HTR-8/SVneo (cell line): ENCODE measurements at places on chromosomes 7 and 10.
A peak's percentile ranks its signal among the peaks of the same experiment; 100 is the strongest.

- no peak for DNase-seq
Measured at GRCh38 chr7:147570390-147570789, 1020.2 kb upstream of the C7orf33 start.

DNA sequence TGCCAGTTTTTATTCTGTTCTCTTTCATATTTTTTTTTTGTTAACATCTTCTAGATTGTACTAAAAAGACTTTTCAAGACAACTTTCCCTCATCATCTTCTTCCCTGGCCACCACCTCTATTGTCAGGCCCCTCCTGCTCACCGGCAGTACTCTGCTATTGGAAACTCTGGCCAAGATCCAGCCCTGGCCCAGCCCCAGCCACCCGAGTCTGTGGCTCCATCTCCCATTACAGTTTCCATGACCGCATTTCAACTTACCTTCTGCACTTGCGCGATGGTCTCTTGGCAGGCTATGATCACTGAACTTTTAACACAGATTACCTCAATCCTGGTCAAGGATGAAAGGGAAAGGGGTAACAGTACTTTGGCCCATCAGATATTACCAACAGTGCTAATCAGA is 137.7 kb upstream of the POM121L12 start:
- DNase-seq, result no peak

- peak; percentile 24 for DNase-seq
Measured at GRCh38 chr7:17633067-17633466, 307.2 kb downstream of the SNX13 start.

DNA sequence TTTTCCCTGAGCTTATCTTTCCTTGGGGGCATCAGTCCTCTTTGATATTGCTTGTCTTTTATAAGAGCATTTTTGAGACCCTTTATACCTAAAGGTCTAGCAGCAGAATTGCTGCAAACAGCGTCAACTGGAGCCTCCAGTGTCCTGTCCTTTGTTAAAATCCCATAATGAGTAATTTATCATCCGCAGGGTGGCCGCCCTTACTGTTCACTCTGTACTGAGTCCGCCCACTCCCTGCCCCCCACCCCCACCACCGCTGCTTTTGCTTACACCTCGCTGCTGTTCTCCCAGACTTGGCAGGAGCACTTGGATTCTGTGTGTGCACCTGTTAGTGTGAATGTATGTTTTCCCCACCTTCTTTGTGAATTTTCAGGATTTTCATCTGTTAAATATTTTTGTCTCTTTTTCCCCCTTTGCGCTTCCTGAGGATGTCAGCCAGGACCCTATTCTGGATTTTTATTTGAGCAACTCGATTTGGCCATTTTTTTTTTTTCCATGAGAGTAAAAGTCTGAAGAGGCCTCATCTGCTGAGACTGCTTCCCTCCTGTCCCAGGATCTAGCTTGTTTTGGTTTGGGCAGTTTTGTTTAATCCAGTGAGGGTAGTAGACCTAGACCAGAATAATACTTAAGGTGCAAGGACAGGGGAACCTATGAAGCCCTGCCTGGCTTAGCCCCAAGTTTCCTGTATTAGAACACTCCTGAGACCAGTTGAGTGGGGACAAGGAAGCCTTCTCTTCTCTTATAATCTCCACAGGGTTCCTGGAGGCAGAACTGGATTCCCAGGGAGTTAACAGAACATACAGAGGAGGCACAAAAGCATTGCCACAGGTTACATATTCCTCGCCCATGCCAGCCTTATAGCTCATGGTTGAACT is 8.2 kb downstream of the AGFG2 start:
- no peak for DNase-seq

DNA sequence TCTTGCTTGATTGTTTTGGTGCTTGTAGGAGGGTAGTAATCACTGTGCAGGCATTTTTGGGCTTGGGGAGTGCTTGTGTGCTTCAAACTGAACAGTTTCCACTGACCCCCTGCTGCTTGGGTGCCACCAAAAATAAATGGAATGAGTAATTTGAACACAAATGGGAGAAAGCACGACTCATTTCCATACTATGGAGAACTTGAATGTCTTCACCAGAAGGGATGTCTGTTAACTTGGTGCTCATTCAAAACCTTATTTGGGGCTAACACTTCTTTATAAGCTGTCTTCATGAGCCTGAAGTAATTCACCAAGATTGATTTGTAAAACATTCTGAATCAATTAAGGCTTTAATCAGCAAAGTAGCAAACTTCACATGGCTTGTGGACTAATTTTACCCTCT is 560.3 kb downstream of the SDK1 start:
- DNase-seq, result no peak

- no peak for DNase-seq
Measured at GRCh38 chr7:51545131-51545530, 228.5 kb upstream of the COBL start.

DNA sequence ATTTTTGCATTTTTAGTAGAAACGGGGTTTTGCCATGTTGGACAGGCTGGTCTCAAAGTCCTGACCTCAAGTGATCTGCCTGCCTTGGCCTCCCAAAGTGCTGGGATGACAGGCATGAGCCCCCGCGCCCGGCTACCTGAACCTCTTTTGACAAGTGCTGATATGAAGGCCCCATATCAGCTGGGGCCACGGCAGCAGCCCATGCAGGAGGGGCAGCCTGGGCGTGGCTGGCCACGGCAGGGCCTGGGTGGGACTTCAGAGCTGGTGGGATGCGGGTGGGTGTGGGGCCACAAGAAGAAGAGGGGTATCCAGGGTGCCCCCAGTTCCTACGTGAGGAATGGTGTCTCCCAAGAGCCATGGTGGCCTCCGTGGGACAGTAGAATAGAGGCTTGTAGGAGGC is 6.9 kb downstream of the LRRC27 start:
- no peak for DNase-seq

GRCh38 chr7:101066833-101067177 is 18.5 kb upstream of the TRIM56 start:
- DNase-seq, result no peak

DNA sequence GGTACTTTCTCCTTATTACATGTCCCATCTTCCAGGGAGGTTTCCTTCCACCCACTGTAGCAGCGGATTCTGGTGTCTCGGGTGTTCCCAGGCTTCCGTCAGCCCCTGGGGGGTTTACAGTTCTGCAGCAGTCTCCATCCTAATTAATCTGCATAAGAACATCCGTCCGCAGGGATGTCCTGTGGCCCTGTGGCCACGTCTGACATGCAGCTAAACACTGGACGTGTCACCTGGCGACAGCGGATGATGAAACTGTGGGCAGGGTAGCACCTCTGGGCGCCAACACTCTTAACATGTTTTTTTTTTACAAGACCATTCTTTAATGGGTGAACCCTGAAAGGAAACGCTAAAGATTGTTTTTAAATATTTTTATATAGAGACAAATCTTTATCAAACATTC is 58.2 kb downstream of the DIP2C start:
- no peak for DNase-seq

DNA sequence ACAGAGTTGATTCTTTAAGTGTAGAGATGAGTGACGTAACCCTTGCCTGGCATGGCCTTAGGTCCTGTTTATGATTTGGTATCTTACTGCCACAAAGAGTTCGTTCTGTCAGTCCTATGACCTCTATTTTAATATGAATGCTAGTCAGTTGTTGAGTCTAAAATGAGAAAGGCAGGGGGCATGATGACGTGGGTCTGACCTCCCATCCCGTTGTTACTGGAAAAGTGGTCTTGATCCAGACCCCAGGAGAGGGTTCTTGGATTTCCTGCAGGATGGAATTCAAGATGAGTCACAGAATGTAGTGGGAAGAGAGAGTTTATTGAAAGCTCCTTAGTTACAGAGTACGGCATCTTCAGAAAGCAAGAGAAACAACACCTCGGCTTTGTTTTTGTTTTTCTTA is 317.0 kb upstream of the COBL start:
- DNase-seq, result no peak

DNA sequence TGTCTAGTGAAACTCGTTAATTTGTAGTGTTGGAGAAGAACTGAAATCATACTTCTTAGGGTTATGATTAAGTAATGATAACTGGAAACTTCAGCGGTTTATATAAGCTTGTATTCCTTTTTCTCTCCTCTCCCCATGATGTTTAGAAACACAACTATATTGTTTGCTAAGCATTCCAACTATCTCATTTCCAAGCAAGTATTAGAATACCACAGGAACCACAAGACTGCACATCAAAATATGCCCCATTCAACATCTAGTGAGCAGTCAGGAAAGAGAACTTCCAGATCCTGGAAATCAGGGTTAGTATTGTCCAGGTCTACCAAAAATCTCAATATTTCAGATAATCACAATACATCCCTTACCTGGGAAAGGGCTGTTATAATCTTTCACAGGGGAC is 187.6 kb downstream of the CFTR start:
- DNase-seq, result no peak

GRCh38 chr10:31018962-31019361 is 12.7 kb downstream of the ZNF438 start:
- DNase-seq, result no peak

GRCh38 chr10:87505366-87506111 is 846 bp downstream of the MINPP1 start:
- DNase-seq, result peak; percentile 48

GRCh38 chr10:13908475-13908874 is 321.7 kb downstream of the PRPF18 start:
- DNase-seq, result no peak

- DNase-seq, result no peak
Measured at GRCh38 chr10:37713132-37713501, 144.3 kb downstream of the ZNF248 start.

DNA sequence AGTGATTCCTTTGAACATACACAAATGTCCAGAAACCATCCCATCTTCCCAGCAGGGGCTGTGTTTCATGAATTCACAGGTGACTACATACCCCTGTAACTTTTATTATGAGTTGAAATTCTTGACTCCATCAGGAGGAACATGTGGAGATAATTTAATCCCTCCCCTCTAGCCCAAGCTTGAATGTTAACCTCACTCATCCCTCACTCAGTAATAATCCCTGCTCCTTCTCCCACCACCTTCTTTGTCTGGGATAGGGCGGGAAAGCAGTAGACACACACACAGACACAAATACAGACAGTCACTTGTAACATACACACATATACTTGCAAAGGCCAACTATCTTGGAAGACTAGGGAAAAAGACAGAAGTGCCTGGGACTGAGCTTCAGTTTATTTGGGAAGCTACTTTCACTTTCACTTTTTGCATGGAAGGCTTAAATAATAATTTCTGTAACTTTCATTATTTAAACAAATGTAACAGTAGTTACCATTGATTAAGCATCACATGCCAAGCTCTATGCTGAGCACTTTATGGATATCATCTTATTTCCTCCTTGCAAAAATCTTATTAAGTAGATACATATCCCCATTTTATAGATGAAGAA is 7.3 kb downstream of the AASS start:
- no peak for DNase-seq

DNA sequence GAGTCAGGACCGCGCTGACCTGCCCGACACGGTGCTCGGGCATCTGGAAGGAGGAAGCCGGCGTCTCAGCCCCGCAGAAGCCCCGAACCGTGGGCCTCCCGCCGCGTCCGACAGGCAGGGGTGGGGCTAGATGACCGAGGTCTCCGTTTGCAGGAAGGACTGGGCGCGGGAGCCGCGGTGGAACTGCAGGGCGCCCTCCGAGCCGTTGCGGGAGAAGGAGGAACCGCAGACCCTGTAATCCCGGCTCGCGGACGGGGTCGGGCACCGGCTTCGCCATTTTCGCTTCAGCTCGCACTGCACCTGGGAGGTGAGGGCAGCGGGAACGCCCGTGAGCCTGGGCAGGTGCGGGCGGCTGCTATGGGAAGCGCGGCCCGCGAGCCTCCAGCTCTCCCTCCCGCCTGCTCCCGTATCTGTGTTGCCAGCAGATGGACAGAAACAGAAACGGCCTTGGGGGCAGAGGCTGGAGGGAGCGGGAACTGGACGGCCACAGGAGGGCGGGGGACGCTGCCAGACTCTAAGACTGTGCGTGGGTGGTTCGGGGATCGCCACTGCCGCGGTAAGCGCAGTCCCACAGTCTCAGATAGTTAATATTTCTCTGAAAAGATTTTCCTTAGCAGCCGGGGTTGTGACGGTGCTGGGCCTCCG is 114.1 kb downstream of the VIPR2 start:
- peak; percentile 29 for DNase-seq

DNA sequence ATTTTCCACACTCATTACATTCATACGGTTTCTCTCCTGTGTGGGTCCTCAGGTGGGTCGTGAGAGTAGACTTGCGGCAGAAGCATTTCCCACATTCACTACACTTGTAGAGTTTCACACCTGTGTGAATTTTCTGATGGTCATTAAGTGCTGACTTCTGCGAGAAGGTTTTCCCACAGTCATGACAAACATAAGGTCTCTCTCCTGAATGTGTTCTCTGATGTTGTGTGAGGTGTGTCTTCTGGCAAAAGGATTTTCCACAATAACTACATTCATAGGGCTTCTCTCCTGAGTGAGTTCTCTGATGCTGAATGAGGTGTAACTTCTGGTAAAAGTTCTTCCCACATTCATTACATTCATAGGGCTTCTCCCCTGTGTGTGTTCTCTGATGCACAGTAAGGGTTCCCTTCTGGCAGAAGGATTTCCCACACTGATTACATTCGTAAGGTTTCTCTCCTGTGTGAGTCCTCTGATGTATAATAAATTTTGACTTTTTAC is 15.1 kb downstream of the ZNF12 start:
- no peak for DNase-seq

DNA sequence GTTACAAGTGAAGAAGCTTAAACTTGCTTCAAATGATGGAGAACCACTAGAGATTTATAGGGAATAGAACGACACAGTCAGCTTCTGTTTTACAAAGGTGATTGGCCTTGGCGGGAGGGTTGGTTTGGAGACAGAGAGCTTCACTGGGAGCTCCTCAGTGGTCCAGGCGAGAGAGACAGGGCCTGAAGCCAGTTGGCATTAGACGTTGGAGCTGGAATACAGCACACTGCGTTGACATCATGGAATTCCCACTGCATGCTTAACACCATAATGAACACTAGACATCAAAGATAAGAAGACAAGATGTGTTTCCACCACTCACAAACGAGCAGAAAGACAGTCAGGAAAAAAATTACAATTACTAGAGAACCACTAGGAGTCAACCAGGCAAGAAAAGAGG is 67.8 kb downstream of the TBXAS1 start:
- no peak for DNase-seq

- no peak for DNase-seq
Measured at GRCh38 chr7:14962778-14963177, 60.2 kb upstream of the DGKB start.

- no peak for DNase-seq
Measured at GRCh38 chr7:1534330-1535099, 4.0 kb downstream of the MAFK start.

DNA sequence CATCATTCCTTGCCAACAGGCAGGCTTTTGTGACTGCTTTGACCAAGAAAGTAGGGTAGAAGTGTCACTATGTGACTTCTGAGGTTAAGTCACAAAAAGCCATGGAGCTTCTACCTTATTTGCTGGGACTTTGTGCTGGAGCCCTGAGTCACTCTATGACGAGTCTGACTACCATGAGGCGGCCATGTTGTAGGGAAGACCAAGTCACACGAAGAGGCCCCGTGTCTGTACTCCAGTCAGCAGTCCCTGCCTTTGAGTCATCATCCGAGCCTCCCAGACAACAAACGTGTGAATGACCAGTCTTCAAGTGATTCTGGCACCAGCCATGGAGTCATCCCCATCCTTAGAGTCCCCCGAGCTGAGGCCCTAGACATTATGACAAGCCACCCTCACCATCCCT is 3.5 kb upstream of the MYL10 start:
- DNase-seq, result no peak
